ENCODE measurements at places on chromosomes 6 and 20. TPM values are rescaled to one million over a fixed set of nuclear protein-coding genes. Genes with fewer than 3 reads are reported as not detected.

The LAMA2 gene
- total RNA-seq, result 111 TPM

The TRIM15 gene
- not detected for total RNA-seq

The FGD2 gene
- total RNA-seq, result 52.5 TPM

The VGLL2 gene
- total RNA-seq, result not detected

The CFB gene
- total RNA-seq, result 142 TPM

The PRPH2 gene
- total RNA-seq, result 0.78 TPM
